ENCODE measurements at places on chromosomes 3 and 15.

- DNase-seq = no peak
These were observed 115.5 kb upstream of the ALDH1A3 start for GRCh38 chr15:100763835-100764750.

GRCh38 chr3:144148356-144148755 lies 176.7 kb downstream of the DIPK2A start:
- no peak for DNase-seq

GRCh38 chr3:131036200-131036816 lies 9.6 kb downstream of the NEK11 start:
- peak; percentile 12 for DNase-seq

GRCh38 chr15:96355568-96356187 lies 25.2 kb downstream of the NR2F2 start:
- DNase-seq = no peak

- DNase-seq = no peak
These were observed 121.5 kb upstream of the LRRFIP2 start for GRCh38 chr3:37295925-37296324.
